Femur (tissue), 1 donor: ENCODE measurements at places on chromosomes 12 and 14.
A peak's percentile ranks its signal among the peaks of the same experiment; 100 is the strongest.

DNA sequence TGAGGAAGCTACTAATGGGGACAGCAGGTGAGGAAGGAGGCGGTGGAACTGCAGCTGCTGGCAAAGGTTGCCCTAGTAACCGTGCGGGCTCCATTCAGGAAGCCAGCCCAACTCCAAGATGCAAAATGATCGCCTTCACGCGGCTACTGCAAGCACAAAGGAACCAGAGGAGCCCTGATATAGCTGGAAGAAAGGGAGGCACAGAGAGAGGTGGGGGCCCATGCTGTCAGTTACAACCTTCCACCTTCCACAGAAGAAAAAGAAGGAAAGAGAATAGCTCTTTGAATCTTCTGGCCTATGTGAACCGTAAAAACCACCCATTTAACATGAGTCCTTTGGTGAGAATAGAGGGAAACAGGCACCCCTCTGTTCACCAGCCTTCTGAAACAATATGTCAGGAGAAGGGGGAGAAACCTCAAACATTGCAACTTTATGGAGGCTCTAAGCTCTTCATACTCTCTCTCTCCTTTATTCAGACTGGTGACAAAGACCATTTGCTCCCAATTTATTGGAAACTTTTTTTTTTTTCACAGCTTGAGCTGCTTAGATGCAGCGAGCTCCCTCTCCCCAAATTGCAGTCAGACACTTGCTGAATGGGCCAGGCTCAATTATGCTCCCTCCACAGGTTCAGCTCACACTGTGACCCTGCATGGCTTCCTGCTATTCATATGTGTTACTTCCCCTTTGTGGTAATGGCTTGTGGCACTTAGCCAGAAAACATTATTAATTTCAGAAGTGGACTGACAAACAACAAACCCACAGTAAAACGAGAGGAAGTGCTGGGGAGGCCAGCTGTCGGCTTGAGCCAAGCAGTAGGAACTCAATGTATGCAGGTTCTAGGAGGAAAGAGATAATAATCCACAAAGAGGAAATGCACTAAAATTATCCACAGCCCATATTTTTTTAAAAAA, 6.2 kb downstream of the DUSP6 start:
- DNase-seq: peak; percentile 71

DNA sequence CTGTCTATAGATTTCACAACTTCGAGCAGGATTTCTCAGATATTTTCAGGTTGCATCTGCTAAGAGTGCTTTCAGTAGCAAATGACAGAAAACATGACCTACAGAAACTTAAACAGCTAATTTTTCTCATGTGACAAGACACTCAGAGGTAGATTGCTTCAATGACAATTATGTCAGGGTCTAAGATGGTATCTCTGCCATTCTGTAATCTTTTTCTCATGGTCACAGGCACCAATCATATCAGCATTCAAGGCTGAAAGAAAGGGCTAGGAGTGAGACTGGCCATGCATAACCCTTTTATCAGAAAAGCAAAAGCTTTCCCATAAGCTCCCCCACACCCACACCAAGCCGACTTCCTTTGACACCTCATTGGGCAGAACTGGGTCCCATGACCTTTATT, 450.5 kb upstream of the FAR2 start:
- DNase-seq: no peak

GRCh38 chr12:89083491-89083890, 268.8 kb downstream of the DUSP6 start:
- DNase-seq: no peak

DNA sequence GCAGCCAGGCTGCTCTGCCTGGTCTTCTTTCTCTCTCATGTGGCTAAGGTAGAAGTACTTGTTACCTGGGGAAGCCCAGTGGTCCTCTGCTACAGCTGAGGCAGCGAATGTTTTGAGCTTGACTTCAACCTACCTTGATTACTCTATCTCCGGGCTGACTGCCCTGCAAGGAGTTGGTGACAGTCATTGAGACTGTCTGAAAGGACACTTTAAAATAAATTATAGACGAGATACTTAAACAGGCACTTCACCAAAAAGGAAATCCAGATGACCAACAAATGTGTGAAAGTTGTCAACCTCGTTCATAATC, 474 bp upstream of the CIT start:
- no peak for DNase-seq

- no peak for DNase-seq
Measured at GRCh38 chr12:68364328-68364727, 32.2 kb upstream of the MDM1 start.

GRCh38 chr12:13986031-13986430, 4.6 kb upstream of the GRIN2B start:
- DNase-seq: no peak

GRCh38 chr12:126061777-126062176, 996.5 kb downstream of the AACS start:
- no peak for DNase-seq

- no peak for DNase-seq
Measured at GRCh38 chr12:128361400-128361995, 94.5 kb downstream of the TMEM132C start.

GRCh38 chr12:38502415-38502814, 185.8 kb downstream of the ALG10B start:
- DNase-seq: no peak

DNA sequence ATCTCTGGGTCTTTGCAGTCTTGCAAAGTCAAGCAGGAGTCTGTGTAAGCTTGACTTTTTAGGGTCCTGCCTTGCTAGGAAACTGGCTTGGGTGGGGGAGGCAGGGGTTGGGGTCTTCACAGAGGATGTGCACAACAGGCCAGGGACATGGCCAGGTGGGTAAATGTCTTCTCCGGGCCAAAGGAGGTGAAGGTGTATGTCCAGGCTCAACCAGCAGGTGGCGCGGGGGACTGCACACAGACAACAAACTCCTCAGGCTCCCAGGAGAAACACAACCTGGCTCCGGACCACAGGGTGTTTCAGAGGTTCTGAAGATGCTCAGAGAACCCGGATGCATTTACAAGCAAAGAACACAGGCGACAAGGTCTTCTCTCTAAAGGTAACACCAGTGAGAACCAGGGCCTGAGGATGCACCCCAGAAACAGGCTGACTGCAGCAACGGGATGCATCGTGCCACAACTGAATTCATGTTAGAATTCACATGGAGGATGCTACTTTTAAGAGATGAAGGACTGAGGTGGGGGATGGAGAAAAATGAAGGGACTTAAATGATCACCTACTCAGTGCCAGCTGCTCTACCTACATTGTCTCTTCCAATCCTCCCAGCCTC, 56.0 kb downstream of the PLEKHG3 start:
- no peak for DNase-seq

GRCh38 chr12:124397399-124397679, 102.4 kb downstream of the RFLNA start:
- DNase-seq: no peak

DNA sequence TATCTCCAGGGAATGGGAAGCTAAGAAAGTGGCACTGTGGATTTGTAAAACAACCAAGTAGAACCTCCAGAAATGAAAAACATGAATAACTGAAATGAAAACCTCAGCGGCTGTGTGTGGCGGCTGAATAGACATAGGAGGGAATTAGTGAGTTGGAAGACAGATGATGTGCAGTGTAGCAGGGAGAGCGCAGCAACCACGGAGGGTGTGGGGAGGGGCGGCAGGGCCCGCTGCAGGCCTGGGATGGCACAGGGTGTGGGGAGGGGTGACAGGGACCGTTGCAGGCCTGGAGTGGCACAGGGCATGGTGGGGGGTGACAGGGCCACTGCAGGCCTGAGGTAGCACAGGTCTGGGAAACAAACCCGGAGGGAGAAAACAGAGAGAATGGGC, 51.1 kb downstream of the BEGAIN start:
- DNase-seq: peak; percentile 22

DNA sequence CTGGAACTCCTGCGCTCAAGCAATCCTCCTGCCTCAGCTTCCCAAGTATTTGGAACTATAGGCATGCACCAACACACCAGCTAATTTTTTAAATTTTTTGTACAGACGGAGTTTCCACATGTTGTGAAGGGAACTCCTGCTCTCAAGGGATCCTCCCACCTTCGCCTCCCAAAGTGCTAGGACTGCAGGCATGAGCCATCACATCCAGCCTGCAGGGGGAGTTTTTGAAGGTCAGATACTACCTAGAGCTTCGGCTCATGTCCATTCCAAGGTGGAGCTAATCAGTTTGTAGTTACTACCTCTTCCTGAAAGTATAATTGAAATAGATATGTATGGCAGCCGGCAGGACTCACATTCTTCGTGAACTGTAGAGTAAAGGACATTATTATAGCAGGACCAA, 3.7 kb upstream of the TAS2R19 start:
- no peak for DNase-seq

- no peak for DNase-seq
Measured at GRCh38 chr12:104050436-104050835, 449 bp upstream of the GLT8D2 start.

DNA sequence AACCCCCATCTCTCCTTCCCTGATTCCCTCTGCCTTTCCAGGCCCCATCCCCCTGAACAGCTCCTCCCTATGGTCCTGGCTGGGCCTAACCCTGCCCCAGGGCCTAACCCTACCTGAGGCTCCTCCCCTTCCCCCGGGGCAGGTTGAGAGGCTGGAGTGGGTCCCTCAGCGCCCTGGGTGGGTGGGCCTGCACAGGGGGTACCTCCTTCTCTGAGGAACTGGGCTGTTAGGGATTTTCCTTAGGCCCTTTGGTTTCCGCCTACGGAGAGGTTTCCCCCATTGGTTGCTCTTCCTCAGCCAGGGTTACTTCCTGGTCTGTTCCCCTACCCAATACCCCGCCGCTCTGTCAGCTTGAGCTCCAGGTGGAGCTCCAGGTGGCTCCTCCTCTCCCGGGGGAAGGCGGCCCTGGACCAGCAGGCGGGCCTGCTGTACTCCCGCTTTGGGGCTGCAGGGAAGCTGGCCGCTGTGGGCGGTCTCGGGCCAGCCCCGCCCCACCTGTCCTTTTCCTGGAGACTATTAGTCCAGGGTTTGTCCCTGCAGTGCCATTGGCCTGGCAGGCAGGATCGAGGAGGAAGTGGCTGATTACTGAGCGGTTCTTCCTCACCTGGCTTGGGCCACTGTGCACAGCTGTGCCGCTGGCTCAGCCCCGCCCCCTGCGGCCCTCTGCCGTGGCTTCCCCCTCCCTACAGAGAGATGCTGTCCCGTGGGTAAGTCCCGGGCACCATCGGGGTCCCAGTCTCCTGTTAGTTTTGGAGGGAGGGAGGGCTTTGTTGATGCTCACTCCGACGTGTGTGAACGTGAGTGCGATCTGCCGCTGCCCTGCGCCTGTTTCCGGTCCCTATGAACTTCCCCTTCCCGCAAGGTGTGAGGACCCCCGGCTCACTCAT, 2.5 kb downstream of the C12orf57 start:
- no peak for DNase-seq

DNA sequence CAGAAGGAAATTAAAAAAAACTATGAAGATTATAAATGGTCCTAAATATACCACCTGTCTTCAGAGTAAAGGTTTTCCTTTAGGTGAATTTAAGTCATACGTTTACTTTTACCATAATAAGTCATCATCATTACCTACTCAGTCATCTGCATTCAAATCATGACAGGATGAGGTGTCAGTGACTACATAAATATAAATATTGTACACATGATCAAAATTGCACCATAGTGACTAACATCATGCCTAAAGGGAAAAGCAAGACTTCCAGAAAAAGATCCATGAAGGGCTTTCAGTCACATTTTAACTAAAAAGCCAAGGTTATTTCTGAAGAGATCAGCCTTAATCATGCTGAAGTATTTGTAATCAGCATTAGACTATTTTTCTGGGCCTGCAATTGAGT, 759.9 kb upstream of the FLRT2 start:
- DNase-seq: no peak

- no peak for DNase-seq
Measured at GRCh38 chr12:63124778-63125177, 26.2 kb downstream of the AVPR1A start.

- no peak for DNase-seq
Measured at GRCh38 chr12:119681728-119682638, 14.1 kb downstream of the PRKAB1 start.

DNA sequence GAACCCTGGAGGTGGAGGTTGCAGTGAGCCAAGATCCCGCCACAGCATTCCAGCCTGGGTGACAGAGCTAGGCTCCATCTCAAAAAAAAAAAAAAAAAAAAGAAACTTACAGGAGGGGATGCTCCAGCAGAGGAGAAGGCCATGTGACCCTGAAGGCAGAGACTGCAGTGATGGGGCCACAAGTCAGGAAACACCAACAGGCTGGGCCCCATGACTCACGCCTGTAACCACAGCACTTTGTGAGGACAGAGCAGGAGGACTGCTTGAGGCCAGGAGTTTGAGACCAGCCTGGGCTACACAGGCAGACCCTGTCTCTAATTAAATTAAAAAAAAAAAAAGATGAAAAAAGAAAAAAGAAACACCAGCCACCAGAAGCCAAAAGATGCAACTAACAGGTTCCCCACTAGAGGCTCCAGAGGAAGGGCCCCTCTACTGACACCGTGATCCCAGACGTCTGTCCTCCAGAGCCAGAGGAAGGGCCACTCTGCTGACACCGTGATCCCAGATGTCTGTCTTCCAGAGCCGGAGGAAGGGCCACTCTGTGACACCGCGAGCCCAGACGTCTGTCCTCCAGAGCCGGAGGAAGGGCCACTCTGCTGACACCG, 9.1 kb upstream of the GLT1D1 start:
- no peak for DNase-seq

DNA sequence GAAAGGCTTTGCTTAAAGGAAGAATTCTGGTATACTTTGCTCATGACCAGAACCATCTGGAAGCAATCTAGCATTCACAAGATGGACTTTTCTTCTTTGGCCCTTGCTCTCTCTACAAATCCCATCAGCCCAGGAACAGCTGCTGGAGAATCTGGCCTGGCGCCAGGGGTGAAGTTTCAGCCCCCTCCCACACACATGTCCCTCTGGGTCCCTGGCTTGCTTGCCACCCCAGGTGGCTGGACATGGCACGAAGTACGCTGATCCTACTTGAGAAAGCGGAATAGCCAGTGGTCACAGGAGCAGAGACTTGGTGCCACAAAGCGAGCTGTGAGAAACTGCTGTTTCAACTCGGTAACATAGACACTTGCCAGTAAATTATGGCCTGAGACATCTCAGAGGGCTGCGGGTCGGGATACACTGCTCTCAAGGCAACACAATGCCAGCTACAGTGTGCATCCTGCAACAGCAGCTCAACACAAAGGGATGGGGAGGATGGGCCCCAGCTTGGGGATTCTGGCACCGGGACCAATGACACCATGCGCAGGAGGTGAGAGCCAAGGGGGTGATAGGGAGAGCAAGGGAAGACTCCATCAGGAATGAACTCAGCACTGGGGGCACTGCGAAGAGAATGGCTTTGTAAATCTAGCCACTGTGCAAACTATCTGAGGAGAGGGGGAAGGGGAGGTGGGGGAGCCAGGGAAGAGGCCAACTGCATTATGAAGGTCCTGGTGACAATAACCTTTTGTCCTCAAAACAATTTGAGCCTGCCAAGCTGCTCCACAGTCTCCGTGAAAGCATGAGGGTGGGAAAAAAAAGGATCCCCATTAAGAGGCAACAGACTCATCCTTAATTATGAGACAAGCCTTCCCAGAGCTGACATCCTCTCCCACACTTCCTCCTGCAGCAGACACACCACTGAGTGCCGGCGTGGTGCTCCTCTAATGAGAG, 219.9 kb downstream of the PPM1H start:
- peak; percentile 85 for DNase-seq

GRCh38 chr14:78448164-78449094, 278.3 kb downstream of the NRXN3 start:
- peak; percentile 20 for DNase-seq
